SW480 (cell line): ENCODE measurements at places on chromosomes 16 and 17.

GRCh38 chr16:78246559-78246958 lies 147.1 kb downstream of the WWOX start:
- DNase-seq: no peak

DNA sequence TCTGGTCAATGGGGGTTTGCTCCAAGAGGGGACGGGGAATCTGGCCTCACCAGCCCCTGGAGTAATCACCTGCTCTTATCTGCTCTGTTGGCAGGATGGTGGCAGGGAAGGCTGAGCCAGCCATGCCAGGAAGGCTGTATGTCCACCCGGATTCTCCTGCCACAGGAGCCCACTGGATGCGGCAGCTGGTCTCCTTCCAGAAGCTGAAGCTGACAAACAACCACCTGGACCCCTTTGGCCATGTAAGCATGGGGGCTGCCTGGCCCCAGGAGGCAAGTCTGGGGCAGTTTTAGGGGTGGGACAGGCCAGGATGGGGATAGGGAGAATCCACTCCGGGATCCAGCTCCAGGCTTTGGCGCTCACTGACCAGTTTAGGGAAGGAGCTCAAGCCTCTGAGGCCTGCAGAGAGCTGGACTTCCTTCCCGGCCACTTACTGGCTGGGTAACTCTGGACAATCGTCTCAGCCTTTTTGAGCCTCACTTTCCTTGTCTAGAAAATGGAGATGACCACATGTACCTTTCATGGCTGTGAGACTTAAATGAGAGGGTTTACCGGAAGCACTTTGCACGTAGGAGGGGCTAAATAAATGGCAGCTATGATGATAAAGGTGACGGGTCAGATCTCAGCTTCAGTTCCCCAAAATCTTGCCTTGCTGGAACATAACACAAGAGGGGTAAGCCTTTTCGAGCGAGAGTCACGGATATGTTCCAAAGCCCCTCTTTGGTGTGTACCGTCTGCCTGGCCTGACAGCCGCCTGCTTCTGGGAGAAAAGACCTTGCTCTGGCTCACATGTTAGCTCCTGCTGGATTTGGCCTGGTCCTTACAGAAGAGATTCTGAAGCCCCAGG lies 15.4 kb downstream of the TBX4 start:
- no peak for DNase-seq

DNA sequence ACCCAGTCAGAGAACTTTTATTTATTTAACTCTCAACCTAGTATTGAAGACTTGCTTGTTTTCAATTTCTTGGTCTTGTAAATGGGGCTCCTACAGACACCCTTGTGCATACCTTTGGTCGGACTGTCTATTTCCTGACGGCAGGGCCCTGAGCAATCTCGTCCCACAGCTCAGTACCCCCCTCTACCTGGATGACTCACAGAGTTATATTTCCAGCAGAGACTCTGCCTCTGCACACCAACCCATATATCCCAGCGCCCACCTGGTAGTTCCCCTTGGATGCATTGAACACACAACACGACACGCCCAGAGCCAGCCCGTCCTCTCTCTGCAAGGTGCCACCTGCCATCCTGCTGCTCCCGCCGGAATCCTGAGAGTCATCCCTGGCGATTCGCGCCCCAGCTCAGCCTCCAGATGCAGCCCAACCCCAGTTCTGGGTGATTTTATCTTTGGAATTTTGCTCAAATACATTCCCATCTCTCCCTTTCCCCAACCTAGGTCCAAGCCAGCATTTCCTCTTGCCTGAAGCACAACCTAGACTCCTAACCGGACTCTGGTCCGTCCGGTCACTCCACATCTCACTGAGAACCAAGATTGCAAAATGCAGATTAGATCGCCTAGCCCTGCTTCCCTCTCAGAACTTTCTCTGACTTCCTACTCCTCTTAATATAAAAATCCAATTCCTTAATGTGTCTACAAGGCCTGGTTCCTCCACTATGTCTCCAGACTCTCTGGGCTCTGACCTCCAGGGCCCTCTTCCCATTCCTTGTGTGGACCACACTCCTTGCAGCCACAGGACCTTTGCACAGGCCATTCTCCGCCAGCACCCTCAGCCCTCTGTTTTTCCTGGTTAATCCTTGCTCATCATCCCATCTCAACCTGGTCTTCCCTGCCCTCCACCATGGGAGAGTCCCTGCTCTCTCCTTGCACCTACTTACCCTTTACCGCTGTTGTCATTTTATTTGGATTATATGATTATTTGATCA lies 129.2 kb downstream of the SEC14L1 start:
- peak; percentile 56 for DNase-seq

- DNase-seq: no peak
These were observed 19.7 kb upstream of the PIK3R5 start for GRCh38 chr17:8985054-8985701.

DNA sequence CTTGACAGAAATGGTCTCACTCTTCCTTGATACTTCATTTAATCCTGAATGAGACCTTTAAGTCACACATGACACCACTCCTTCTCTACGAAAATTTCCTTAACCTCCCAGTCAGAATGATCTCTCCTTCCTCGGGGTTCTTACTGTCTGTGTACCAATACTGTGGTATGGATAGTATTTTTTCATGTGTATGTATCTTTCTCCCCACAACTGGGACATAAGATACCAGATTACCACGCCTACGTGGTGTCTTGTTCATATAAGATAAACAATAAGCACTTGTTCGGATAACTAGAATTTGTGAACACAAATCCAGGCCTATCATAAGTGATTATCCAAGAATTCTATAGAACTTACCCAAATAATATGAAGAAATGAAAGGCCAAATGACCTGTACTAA lies 11.3 kb downstream of the NUP88 start:
- DNase-seq: no peak

GRCh38 chr17:2962236-2962635 lies 101.2 kb downstream of the OR1D5 start:
- DNase-seq: no peak

- no peak for DNase-seq
These were observed 28.1 kb upstream of the CACNA1H start for GRCh38 chr16:1124795-1125194.

- peak; percentile 14 for DNase-seq
These were observed 23.6 kb downstream of the BMERB1 start for GRCh38 chr16:15457958-15458357.

GRCh38 chr16:17204206-17204605 lies 266.6 kb downstream of the XYLT1 start:
- DNase-seq: no peak

- DNase-seq: no peak
These were observed 36.2 kb downstream of the IL4R start for GRCh38 chr16:27350006-27350405.

DNA sequence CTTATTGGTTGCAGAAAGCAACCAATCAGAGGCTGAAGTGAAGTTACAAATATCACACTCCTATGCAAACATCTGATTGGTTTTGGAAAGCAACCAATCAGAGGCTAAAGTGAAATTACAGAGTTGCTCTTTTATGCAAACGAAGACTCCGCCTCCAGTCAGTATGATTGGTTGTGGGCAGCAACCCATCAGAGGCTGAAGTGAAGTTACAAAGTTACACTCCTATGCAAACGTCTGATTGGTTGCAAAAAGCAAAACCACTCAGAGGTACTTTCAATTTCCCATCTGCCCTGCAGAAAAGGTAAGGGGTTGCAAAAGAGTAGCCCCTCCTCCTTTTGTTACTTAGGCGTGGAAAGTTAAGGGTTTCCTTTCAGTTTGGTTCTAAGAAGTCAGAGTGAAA lies 697.3 kb downstream of the MAF start:
- DNase-seq: no peak

DNA sequence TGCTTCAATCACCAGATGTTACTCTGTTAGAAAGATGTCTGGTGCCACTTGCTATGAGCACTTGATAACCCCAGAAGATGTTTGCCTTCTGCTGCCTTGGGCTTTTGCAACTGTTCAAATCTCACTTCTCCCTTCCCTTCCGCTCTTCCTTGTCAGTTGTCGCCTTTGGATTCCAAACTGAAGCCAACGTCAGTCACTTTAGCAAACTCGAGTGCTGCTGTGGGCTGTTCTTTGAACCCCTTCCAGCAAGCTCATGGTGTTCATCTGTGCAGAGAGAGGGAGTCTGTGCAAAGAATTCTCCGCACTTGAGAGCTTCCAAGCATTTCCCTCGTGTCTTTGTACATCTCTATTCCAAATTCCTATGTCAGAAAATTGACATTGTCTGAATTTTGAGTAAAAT lies 879.4 kb downstream of the CDH11 start:
- no peak for DNase-seq

DNA sequence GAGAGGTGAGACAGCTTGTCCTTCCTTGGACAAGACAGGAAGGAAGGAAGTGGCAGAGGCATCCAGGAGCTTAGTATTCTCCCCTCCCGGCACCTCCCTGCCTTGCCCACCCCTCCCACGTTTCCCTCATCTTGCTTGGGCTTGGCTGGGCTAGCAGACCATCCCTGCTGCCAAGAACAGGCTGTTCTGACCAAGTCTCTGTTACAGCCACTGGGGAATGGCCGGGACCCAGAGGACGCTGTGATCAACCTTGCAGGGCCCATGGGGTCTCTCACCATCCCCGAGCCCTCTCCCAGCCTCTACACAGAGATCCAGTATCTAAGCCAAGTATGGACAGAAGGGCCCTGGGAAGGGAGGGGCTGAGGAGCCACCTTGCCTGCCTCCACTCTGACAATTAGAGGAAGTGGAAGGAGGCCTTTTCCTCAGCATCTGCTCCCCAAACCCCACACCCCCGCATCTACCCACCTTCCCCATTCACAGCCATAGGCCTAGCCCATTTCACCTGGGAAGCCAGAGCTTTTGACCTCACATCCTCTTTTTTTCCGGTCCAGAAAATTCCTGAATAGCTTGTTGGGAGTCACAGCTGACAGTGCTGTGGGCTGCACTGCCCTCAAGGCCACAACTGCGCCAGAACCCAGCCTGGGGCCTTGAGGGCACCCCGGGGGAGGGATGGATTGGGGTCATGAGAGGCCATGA lies 14.1 kb downstream of the CD300LG start:
- no peak for DNase-seq

GRCh38 chr17:31397256-31397939 lies 5.9 kb downstream of the RAB11FIP4 start:
- DNase-seq: no peak

DNA sequence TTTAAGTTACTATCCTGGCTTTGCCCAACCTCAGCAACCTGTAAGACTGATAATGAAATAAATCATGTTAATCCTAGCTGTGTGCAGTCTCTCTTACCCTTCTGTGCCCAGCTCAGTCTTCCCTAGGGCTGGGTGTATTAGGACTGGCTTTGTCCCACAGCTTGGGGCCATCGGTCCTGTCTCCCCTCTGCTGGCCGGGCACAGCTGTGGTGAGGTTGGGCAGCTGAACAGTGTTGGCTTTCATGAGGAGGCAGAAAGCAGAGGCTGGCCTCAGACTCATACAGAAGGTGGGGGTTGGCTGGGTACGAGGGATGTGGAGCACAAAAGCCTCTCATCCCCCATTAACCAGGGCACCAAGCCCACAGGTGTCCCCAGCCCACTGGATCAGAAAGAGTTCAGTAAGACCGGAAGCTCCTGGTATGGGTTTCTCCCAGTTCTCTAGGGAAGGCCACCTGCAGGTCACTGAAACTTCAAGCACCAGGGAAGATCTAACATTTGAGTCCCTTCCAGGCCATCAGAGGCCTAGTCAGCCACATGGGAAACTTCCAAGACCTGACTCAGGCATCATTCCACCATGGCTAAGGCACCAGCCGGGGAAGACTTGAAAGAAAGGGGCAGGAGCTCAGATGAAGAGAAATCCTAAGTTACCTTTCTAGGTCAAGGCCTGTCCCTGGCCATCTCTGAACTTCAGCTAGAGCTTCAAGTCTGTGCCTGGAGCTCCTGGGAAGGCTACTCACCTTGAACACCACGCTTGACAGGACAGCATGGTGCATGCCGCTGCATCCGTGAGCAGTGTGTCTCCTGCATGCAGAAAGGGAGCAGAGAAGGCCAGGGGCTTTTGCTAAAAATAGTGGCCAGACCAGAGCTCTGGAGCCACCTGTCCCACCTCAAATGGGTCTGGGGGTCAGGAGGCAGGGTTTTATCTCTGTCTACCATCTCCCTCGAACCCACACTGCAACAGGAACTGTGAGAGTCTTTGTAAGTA lies 8.8 kb downstream of the CNP start:
- no peak for DNase-seq

- no peak for DNase-seq
These were observed 19.0 kb downstream of the PIK3R5 start for GRCh38 chr17:8946476-8946875.

GRCh38 chr16:75576384-75576811 lies 10.2 kb downstream of the GABARAPL2 start:
- DNase-seq: no peak

GRCh38 chr17:81424151-81425017 lies 29.1 kb downstream of the BAHCC1 start:
- no peak for DNase-seq

DNA sequence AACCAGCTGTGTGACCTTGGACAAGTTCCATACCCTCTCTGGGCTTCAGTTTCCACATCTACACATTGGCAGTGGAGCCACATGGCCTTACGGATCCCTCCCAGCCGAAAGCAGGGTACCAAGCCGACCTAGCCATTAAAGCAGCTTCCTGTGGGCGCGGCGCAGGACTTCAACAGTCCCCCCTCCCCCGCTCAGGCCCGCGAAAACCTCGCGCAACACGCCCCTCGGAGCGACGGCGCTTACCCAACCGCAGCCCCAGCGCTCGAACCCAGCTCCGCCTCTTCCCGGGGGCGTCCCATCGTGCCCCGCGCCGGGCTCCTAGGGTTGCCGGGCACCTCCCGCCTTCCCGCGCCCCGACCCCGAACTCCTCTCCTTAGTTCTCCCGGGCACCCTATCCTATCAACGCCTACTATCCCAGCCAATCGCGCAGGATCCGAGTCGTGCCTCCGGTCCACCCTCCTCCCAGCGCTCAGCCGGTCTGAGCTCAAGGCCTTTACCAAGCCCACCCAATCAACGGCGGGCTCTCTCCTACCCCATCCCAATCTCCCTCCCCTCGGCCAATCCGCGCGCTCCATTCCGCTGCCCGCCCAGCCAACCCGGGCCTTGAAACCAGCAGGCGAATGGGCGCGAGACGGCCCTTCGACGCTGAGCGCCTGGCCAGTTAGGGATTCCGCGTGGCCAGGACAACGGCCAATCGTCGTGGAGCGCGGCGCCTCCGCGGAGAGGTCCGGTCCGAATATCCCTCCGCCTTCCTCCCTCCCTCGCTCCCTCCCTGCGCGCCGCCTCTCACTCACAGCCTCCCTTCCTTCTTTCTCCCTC lies at the start of gene KPNB1:
TSS of gene KPNB1 (plus strand) at position 767 of the 819 bp plus-strand sequence. CDS start 326 bp downstream, outside the sequence.
- DNase-seq: peak; percentile 99

- DNase-seq: no peak
These were observed 11.5 kb downstream of the DYNLRB2 start for GRCh38 chr16:80552277-80552676.

- no peak for DNase-seq
These were observed 288.9 kb upstream of the C16orf82 start for GRCh38 chr16:26777821-26778220.

- no peak for DNase-seq
These were observed 12.3 kb upstream of the CYTH1 start for GRCh38 chr17:78794399-78794798.
